ENCODE measurements at places on chromosomes 7 and 10. TPM values are rescaled to one million over a fixed set of nuclear protein-coding genes. Genes with fewer than 3 reads are reported as not detected.

GRCh38 chr7:6306471-6306870 is 34.0 kb upstream of the CYTH3 start:
- no peak for DNase-seq

CTTNBP2 gene
- 11.1 TPM for total RNA-seq

DNA sequence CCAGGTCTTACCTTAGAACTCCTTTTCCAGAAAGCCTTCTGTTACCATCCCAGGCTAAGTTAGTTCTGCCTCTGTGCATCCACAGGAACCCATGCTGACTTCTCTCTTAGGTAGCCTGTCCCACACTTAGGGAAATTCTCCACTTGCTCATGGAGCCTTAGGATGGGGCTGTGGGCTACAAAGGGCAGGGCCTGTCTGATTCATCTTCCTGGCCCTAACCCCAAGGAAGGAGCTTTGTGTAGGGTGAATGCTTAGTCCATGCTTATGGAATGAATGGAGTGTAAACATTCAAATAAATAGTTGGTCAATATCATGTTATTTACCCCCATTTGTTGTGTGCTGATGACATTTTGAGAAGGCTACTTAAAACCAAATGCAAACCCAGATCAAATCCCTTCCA is 54.7 kb downstream of the EMX2 start:
- DNase-seq, result no peak

- DNase-seq, result no peak
These were observed 104.4 kb downstream of the SVIL start for GRCh38 chr10:29530112-29530976.

DNA sequence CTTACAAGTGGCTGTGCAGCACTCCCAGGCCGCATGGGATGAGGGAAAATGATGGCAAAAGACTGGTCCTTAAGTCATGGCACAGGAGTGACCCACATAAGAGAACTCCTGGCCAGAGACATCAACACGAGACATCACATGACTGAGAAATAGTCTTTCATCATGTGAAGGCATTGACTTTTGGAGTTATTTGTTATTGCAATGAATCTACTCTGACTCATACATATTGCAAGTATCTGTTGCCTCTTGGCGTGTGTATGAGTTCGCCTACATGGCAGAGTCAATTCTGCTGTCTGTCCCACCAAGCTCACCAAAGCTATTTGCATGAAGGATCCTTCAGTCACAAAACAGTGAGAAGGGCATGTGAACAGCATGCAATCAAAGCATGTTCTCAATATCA is 59.7 kb upstream of the HABP2 start:
- DNase-seq, result no peak

- no peak for DNase-seq
These were observed 9.6 kb downstream of the KLHDC10 start for GRCh38 chr7:130079846-130080394.

- DNase-seq, result no peak
These were observed 126.6 kb downstream of the LRRC4 start for GRCh38 chr7:127904670-127904985.

DNA sequence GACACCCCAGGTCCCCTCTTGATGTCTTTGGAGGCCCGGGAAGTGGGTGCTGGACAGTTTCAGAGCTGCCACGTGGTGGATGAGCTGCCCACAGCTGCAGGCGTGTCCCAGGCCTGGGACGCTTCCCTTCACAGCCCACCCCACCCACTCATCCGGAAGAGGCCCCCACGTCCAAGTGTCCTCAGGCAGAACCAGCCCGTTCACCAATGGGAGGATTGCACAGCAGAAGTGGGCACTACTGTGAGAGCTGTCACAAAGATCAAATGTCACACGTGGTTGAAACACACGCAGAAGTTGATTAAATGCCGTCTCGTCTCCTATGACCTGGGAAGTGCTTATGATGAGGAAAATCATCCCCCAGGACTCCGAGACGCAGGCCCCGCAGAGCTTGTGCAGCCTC is 52.9 kb downstream of the STK32C start:
- no peak for DNase-seq

C7orf57 gene
- total RNA-seq, result not detected

GRCh38 chr7:79979437-79979836 is 155.2 kb upstream of the GNAI1 start:
- no peak for DNase-seq

- no peak for DNase-seq
These were observed 25.9 kb downstream of the SMNDC1 start for GRCh38 chr10:110278562-110279406.

ITGA8 gene
- 0.32 TPM for total RNA-seq

GRCh38 chr7:45689797-45690761 is 115.9 kb downstream of the ADCY1 start:
- DNase-seq, result peak; percentile 9

DNA sequence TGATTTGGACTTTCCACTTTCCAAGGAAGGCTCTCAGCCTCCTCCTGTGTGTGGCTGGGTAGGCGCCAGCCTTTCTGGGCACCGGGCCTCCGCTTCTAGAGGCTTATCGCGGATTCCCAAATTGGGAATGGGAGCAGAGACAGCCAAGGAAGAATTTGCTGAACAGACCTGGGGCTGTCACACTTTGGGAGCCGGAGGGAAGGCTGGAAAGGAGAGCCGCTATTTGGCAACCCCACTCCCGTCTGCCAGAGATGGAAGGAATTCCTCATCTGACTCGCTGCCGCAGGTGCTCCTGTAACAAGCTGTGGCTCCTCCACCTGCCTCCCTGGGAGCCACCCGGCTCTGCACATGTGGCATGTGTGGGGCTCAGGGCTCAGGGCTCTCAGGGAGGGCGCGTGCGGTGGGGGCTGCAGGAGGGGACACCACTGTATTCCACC is 50.8 kb upstream of the ECHDC3 start:
- no peak for DNase-seq

DNA sequence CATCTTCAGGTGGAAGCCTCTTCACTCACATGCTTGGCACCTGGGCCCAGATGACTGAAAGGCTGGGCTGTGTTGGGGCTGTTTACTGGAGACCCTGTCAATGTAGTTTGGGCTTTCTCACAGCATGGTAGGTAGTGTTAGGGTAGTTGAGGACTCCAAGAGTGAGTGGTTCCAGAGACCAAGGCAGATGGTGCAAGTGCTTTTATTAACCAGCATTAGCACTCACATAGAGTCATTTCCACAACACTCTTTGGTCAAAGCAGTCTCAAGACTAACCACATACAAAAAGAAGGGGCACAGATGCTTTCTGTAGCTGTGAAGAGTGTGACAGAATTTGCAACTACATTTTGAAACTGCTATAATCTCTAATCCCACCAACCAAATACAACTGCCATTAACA is 135.0 kb downstream of the RTKN2 start:
- no peak for DNase-seq

- no peak for DNase-seq
These were observed 208.1 kb upstream of the PLXNA4 start for GRCh38 chr7:132784406-132784805.

DNA sequence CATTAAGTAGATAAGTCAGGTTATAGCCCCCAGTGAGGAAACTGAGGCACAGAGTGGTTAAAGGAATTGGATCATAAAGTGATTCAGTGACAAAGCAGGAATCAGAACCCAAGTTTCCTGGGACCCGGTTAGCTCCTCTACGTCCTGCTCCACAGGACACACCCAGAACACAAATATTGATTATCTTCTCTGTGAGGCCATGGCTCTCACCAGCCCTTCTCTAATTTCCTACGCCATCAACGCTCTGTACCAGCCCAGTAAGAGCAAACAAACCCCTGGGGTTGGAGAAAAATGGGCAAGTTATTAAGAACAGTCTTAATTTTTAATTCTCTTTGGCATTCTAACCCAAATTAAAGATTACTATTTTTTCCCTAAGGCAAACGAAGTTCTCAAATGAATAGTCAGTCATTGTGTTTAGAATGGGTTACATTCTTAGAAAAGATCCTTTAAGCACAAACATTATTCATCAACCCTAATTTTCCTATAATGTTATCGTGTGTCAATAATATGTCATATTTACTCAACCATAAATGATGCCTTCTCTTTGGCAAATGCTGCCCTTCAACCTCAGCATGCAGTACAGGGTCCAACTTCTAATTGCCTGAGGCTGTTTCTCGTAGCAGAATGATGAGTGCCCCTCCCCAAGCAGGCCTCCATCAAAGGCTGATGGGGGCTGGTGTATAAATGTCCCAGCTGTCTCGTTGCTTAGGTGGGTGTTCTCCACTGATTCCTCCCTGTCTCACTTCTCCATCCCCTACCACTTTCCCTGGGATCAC is 25.4 kb upstream of the TM9SF3 start:
- no peak for DNase-seq

GRCh38 chr7:155710530-155710929 is 66.1 kb downstream of the RBM33 start:
- DNase-seq, result no peak

DNA sequence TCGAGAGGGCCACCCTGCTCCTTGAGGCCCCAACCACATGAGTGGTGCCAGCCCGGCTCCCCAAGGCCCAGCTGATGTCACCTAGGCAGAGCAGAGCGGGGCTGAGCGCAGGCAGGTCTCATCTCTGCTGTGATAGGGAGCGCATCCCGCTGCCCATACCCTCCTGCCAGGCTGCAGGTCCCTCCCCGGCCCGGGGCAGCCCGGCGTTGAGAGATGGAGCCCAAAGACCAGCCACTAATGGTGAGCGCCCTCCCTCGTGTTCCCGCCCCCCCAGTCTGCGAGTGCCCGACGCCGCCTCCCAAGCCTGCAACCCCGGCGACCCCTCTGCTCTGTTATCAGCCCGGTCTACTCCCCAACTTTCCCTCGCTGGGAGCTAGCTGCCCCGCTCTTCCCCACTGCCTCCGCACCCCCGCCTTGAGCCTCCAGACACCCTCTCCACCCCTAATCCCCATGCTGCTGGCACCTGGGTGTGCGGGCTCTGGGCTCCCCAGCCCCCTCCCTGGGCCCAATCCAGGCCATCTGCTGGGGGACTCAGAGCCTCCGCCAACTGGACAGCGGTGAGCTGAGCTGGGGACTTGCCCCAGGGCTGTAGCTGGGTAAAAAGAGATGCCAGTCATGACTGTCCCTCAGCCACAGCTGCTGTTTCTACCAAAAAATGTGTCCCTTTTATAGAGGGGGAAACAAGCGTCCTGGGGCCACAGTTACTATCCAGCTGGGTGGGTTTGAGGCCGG is 19.7 kb upstream of the CHST12 start:
- DNase-seq, result no peak

AMZ1 gene
- not detected for total RNA-seq

GRCh38 chr7:157793973-157794745 is 457.4 kb downstream of the DNAJB6 start:
- DNase-seq, result no peak

DNA sequence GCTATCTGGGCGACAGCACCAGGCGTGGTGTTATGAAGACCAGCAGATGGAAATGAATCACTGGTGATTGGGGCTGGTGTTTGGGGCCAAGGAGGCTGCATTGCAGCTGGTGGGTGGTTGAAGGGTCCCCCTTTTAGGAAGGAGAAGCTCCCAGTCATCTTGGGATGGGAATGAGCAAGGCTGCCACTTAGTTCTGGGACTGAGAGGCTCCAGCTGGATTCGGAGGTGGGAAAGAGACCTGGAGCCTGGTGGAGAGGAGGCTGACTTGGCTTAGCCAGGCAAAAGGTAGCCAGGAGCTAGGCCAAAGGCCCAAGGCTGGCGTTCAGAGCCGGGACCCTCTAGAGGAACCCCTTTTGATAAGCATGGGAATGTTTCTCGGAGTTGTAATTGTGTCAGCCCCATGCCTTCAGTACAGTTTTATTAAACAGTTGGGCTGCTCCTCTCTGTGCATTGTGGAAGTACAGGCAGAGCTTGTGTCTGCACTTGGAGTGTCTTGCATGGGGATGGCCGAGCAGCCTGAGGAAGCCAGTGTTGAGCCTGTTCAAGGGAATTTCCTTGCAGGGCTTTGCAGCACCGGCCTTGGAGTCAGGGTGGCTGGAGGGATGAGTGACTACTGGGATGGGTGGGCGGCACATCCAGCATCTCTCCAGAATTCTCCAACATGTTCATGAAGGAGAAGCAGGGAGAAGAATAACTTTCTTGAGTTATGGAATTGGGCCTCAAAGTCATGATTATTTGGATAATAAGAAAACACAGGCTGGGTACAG is 234.9 kb downstream of the BAMBI start:
- no peak for DNase-seq

GRCh38 chr10:70323138-70323696 is 39.4 kb upstream of the NPFFR1 start:
- DNase-seq, result peak; percentile 18
